ENCODE measurements at places on chromosomes 1 and 21. TPM values are rescaled to one million over a fixed set of nuclear protein-coding genes. Genes with fewer than 3 reads are reported as not detected.

GRCh38 chr1:25649505-25650288 lies 33.1 kb downstream of the MAN1C1 start:
- DNase-seq = peak; percentile 57

GRCh38 chr1:83764209-83764608 lies 234.7 kb downstream of the TTLL7 start:
- no peak for DNase-seq

GRCh38 chr1:232949636-232950196 lies 695 bp upstream of the NTPCR start:
- no peak for DNase-seq

DNA sequence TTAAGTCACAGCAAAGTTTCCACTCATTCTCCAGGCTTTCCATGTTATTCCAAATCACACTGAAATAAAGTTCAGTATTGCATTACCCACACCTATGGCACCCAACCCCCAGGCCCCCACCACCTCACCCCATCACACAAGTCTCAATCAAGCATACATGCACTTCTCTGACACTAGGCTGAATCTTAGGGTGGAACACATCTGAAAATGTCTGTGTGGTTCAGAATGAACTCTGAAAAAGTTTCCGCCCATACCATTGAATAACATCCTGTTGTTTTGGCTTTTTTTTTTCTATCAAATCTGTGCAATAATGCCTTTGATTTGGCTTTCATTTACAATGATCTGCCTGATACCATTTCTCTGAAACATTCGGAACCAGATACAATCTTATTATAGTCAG lies 25.8 kb upstream of the LRRC8C start:
- DNase-seq = no peak

DNA sequence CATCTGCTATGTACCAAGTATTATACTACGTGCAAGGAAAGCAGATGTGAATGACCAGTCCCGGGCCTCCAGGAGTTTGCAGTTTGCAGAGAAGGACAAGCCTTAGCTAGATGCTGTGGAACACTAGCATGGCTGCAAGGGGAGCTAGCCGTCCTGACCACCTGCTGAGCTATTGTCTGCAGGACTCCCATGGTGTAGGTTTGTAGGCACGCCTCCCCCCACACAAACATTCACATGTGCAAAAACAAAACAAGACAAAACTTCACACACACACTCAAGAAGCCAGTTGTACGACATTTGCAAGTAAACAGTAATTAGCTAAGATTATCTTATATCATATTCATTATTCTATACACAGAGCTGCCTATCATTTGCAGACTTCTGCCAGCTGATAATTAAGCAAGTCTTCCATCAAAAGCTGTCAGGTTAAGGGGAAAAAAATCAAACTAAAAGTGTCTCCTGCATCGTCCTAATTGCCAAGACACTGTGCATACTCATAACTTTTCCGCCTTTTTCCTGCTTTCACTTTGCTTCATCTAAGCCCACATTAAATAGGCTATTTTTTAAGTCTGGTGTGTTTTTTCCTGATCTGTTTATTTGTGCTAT lies 10.7 kb upstream of the HNRNPU start:
- no peak for DNase-seq

DNA sequence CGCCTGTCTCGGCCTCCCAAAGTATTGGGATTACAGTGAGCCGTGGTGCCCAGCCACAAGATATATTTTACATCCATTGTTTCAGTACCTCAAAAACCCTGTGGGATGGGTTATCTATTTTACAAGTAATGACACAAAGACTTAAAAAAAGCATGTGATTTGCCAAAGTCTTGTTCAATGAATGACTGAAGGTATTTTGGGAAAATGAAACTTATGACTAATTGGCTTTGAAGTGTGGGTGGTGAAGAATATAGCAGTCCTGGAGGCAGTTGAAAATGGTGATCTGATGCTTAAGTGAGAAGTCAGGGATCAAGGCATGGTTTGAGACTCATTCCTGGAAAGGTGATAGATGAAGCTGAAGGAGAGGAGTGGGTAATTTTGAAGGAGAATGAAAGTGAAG lies 3.0 kb downstream of the SWT1 start:
- no peak for DNase-seq

- DNase-seq = no peak
Observed at GRCh38 chr1:214247501-214248041, 33.4 kb upstream of the SMYD2 start.

GRCh38 chr1:26833432-26834405 lies 7.2 kb downstream of the ZDHHC18 start:
- no peak for DNase-seq

GRCh38 chr1:178768423-178768822 lies 43.4 kb downstream of the RALGPS2 start:
- no peak for DNase-seq

DNA sequence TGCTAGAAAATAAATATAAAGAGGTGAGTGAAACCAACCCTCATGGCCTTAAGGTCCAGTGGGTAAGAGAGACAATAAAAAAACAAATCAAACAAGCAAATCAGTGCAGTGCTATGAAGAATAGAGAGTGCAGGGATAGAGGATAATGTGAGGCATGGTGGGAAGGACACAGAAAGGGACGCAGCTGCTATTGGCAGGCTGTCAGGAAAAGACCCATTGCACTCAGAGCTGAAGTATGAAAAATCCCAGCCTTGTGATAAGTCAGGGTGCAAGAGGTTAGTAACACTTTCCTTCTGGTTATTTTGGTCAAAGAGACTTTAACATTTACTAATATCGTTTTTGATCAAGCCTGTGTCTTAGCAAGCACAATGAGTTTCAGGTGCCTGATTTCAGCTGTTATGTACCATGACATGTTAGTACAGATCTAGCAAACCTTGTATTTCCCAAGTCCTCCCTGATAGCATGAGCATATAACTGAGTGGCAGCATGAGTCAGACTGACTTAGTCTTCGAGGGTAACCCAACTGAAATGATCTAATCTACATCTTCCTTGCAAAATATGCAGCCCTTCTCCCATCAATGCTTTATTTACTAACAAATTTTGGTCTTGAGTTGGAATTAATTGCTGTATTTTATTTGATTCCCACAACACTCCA lies 31.7 kb downstream of the CHML start:
- no peak for DNase-seq

DNA sequence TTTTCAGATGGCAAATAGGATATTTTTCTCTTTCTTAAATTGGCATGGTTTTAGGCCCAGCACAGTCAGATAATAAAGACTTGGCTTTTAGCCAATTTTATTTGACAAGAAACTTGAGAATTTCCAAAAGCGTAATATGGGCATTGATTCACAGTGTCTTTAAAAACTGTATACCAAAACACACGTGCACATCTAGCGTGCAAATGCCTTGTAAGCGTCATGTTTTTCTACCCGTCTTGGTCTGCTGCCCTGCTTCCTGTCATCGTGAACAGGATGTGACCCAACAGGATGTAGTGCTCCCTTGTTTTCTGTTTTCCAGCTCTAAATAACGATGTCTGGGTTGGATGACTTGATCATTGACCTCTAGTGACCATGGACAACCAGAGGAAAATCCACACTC lies 24.7 kb upstream of the SLC44A3 start:
- DNase-seq = no peak

GRCh38 chr1:223474804-223475203 lies 81.6 kb downstream of the CCDC185 start:
- DNase-seq = peak; percentile 53

Gene PLPPR4
- 5.5 TPM for total RNA-seq

Gene TFAP2E
- total RNA-seq = 0.35 TPM

Gene TDRD5
- not detected for total RNA-seq

Gene TAS1R1
- total RNA-seq = not detected

Gene KRTAP13-2
- not detected for total RNA-seq

Gene F3
- total RNA-seq = 11.2 TPM

Gene ANKRD65
- 0.24 TPM for total RNA-seq

Gene OR2L8
- not detected for total RNA-seq
